ENCODE measurements at places on chromosomes 16 and 17. TPM values are rescaled to one million over a fixed set of nuclear protein-coding genes. Genes with fewer than 3 reads are reported as not detected.

The ABI3 gene
- 2.8 TPM for polyA plus RNA-seq

The HS3ST6 gene
- polyA plus RNA-seq, result 0.03 TPM

The RTN4RL1 gene
- polyA plus RNA-seq, result 0.07 TPM

The RPRML gene
- not detected for polyA plus RNA-seq

The ALDH3A2 gene
- 23.3 TPM for polyA plus RNA-seq

The OR1F1 gene
- polyA plus RNA-seq, result 0.71 TPM

The HBA1 gene
- polyA plus RNA-seq, result not detected

The MYO15B gene
- polyA plus RNA-seq, result 9.7 TPM

The SLC16A13 gene
- polyA plus RNA-seq, result 2.5 TPM

The CHD9NB gene
- polyA plus RNA-seq, result 2.5 TPM

The PKMYT1 gene
- 8.5 TPM for polyA plus RNA-seq

The CES5A gene
- polyA plus RNA-seq, result not detected

The ABAT gene
- 4.7 TPM for polyA plus RNA-seq

The VAT1L gene
- polyA plus RNA-seq, result 52.5 TPM

The ENPP7 gene
- polyA plus RNA-seq, result not detected

The OSGIN1 gene
- polyA plus RNA-seq, result 4.8 TPM

The CORO6 gene
- 28.1 TPM for polyA plus RNA-seq

The ZNF207 gene
- 167 TPM for polyA plus RNA-seq

The HSD11B2 gene
- 0.19 TPM for polyA plus RNA-seq

The KRT222 gene
- polyA plus RNA-seq, result not detected

The ITGAL gene
- polyA plus RNA-seq, result 0.28 TPM

The GCGR gene
- not detected for polyA plus RNA-seq

The EVI2A gene
- polyA plus RNA-seq, result 1.9 TPM

The SALL1 gene
- not detected for polyA plus RNA-seq

The TPSAB1 gene
- polyA plus RNA-seq, result not detected

The SPAG9 gene
- polyA plus RNA-seq, result 32.1 TPM

The GFER gene
- polyA plus RNA-seq, result 20.4 TPM
